Body of pancreas (tissue), 4 donors: ENCODE measurements at places on chromosomes 7 and 10.
A peak's percentile ranks its signal among the peaks of the same experiment; 100 is the strongest.

DNA sequence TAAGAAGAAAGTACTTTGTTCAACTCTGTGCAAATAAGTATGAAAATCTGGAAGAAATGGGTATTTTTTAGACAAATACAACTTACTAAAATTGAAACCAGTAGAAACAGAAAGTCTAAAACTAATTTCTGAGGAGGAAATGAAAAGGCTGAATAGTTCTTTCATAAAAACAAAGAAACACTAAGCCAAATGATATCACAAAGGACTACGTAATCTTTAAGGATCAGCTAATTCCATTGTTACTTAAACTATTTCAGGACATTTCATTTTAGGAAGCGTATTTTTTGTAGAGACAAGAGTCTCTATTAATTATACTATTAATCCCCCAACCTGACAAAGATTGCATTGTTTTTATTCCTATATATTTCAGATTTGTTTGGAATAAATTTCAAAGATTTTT, 11.2 kb upstream of the CCSER2 start:
- H3K27ac ChIP-seq: no peak overlapping the region
- no peak for DNase-seq
- H3K36me3 ChIP-seq: no peaks in the 10 kb centered on the region
- no peaks in the 10 kb centered on the region for H3K4me1 ChIP-seq
- no peak overlapping the region for H3K4me3 ChIP-seq
- H3K27me3 ChIP-seq: no peaks in the 10 kb centered on the region

DNA sequence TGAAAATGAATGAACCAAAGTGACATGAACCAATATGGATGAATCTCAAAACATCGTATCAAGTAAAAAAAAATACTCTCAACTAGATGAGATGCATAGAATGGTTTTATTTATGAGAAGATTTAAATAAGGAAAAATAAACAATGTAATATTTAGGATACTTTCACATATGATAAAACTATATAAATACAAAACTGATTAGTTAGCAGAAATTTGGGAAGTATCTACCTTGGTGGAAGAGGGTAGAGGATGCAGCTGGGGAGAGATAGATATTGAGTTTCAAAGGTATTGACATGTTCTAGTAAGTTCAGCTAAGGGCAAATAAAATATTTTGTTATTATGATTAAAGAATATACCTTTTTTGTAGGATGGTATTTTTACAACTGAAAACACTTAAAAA, 463.1 kb downstream of the SH2D4B start:
- H3K36me3 ChIP-seq: no peaks in the 10 kb centered on the region
- H3K27me3 ChIP-seq: no peaks in the 10 kb centered on the region
- H3K4me3 ChIP-seq: no peak overlapping the region
- DNase-seq: no peak

DNA sequence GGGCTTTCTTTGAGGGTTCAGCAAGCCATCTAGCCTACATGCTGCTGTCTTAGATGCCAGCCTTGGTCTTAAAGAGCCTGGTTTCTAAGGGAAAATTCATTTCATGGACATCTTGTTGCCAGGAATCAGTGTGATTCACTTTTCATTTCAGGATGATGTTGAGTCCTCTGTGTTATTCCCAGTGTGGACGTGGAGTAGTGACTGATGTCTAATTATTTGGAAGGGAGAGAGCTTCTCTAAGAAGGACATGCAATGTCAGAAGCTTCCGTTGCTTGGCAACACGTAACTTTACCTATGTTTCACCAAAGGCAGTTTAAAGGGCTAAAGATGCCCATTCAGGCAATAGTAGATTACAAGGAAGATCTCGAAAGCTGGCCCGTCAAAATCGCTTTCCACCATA, 89.0 kb downstream of the PTPRE start:
- no peak overlapping the region for H3K27ac ChIP-seq
- DNase-seq: no peak
- H3K36me3 ChIP-seq: no peaks in the 10 kb centered on the region
- no peak overlapping the region for H3K4me3 ChIP-seq

- no peak for DNase-seq
- H3K27me3 ChIP-seq: no peaks in the 10 kb centered on the region
- no peak overlapping the region for H3K4me3 ChIP-seq
- H3K4me1 ChIP-seq: no peaks in the 10 kb centered on the region
- no peaks in the 10 kb centered on the region for H3K36me3 ChIP-seq
- no peak overlapping the region for H3K27ac ChIP-seq
These were observed 20.9 kb downstream of the CD36 start for GRCh38 chr7:80659120-80660055.

- peaks cover 4% of the 10 kb centered on the region for H3K27me3 ChIP-seq
- H3K4me3 ChIP-seq: no peak overlapping the region
- no peaks in the 10 kb centered on the region for H3K4me1 ChIP-seq
These were observed 31.6 kb upstream of the C10orf67 start for GRCh38 chr10:23376229-23376655.

- no peak overlapping the region for H3K4me3 ChIP-seq
- H3K36me3 ChIP-seq: peaks cover 9% of the 10 kb centered on the region
- H3K27me3 ChIP-seq: no peaks in the 10 kb centered on the region
- H3K27ac ChIP-seq: no peak overlapping the region
These were observed 41.9 kb upstream of the PPP3CB start for GRCh38 chr10:73537709-73538108.

GRCh38 chr7:101667399-101667798, 38.3 kb upstream of the MYL10 start:
- H3K4me3 ChIP-seq: no peak overlapping the region
- H3K27me3 ChIP-seq: no peaks in the 10 kb centered on the region
- no peaks in the 10 kb centered on the region for H3K4me1 ChIP-seq
- no peak overlapping the region for H3K27ac ChIP-seq
- H3K36me3 ChIP-seq: no peaks in the 10 kb centered on the region

- no peaks in the 10 kb centered on the region for H3K4me1 ChIP-seq
- no peak overlapping the region for H3K4me3 ChIP-seq
- H3K36me3 ChIP-seq: no peaks in the 10 kb centered on the region
- no peak for DNase-seq
- no peaks in the 10 kb centered on the region for H3K27me3 ChIP-seq
These were observed 6.5 kb downstream of the TAS2R16 start for GRCh38 chr7:122989041-122989440.

DNA sequence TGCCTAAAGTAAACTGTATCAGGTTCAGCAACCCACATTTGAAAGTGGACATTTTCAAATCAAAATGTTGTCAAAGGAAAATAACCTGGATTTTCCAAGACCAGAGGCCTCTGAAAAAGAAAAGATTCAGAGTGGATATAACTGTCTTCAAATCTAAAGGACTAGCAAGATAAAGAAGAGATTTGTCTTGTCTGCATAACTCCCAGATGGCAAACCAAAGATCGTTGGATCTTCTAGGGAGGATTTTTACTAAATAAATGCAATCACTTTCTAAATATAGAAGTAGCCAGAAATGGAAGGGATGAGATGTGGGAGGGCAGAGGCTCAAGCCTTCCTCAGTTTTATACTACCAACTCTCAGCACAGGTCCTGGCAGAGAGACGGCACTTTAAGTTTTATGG, 39.0 kb downstream of the CABCOCO1 start:
- H3K4me3 ChIP-seq: no peak overlapping the region
- H3K27me3 ChIP-seq: no peaks in the 10 kb centered on the region
- H3K4me1 ChIP-seq: no peaks in the 10 kb centered on the region
- no peak for DNase-seq

GRCh38 chr10:115073796-115074195, 19.4 kb upstream of the ATRNL1 start:
- no peaks in the 10 kb centered on the region for H3K4me1 ChIP-seq
- H3K27ac ChIP-seq: no peak overlapping the region
- H3K36me3 ChIP-seq: no peaks in the 10 kb centered on the region
- no peaks in the 10 kb centered on the region for H3K27me3 ChIP-seq
- DNase-seq: no peak
- H3K4me3 ChIP-seq: no peak overlapping the region

DNA sequence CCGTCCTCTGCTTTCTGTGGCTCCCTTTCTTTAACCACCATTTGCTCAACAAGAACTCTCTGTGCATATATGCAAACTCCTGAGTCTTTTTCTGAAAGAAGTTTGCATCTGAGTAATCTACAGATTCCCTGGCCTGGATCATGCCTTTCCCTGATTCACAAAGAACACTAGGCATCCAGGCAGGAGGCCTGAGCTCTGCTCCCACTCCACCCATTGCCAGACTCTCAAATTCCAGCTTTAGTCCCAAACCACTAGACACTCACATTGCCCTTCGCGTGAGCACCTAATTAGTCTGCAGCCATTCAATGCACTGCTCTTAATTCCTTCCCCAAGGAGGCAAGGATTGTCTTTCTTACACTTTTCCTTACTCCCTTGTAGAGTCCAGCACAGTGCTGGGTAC, 60.9 kb downstream of the ABCC2 start:
- H3K27ac ChIP-seq: no peak overlapping the region
- H3K4me1 ChIP-seq: peaks cover 6% of the 10 kb centered on the region
- no peak for DNase-seq
- no peaks in the 10 kb centered on the region for H3K36me3 ChIP-seq
- H3K4me3 ChIP-seq: no peak overlapping the region

GRCh38 chr10:70167246-70167645, 3.1 kb downstream of the SAR1A start:
- no peaks in the 10 kb centered on the region for H3K36me3 ChIP-seq
- H3K27me3 ChIP-seq: no peaks in the 10 kb centered on the region
- H3K4me3 ChIP-seq: no peak overlapping the region
- no peak overlapping the region for H3K27ac ChIP-seq

GRCh38 chr7:15178065-15178464, 275.5 kb upstream of the DGKB start:
- DNase-seq: no peak
- H3K27me3 ChIP-seq: no peaks in the 10 kb centered on the region
- no peak overlapping the region for H3K27ac ChIP-seq
- H3K4me3 ChIP-seq: no peak overlapping the region

DNA sequence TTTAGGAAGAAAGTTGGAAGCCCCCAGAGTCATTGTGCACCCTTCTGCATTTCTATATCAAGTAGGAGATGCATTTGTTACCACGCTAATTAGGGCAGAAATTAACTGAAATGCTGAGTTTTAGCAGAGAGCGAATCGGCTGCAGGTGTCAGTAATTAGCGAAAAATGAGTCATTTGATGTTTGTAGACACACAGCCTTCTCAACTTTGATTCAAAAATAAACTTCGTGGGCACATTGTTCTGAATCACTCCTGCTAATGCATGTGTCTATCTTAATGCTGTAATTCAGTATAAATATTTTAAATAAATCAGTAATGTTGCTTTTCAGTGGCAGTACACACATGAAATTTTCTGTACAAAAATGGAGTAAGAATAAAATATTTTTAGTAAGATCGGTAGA, 109.5 kb upstream of the CARD11 start:
- DNase-seq: no peak
- no peaks in the 10 kb centered on the region for H3K36me3 ChIP-seq
- no peaks in the 10 kb centered on the region for H3K4me1 ChIP-seq

DNA sequence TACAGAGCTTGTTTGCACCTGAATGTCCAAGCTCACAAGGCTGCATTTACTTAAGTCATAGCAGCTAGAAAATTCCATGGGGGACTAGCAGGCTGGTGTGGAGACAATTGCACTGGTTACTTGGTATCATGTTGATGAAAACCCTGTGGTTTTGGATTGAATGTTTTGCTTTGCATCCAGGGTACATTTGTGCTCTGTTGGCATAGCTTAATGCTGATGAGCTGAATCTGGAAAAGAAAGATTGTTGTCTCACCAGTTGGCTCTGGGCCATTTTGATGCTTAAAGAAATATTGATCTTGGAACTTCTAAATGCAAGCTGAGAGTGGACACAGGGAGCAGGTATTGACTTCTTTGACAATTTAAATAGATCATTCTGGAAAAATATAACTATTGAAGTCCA, 122.5 kb upstream of the MBL2 start:
- H3K27me3 ChIP-seq: no peaks in the 10 kb centered on the region
- no peaks in the 10 kb centered on the region for H3K4me1 ChIP-seq
- no peak overlapping the region for H3K27ac ChIP-seq
- H3K36me3 ChIP-seq: no peaks in the 10 kb centered on the region

- no peak for DNase-seq
- H3K36me3 ChIP-seq: no peaks in the 10 kb centered on the region
- H3K27me3 ChIP-seq: no peaks in the 10 kb centered on the region
These were observed 83.6 kb upstream of the TMEM106B start for GRCh38 chr7:12127455-12127854.

- no peak overlapping the region for H3K4me3 ChIP-seq
- H3K36me3 ChIP-seq: no peaks in the 10 kb centered on the region
- DNase-seq: peak; percentile 26
- H3K27me3 ChIP-seq: no peaks in the 10 kb centered on the region
- H3K27ac ChIP-seq: peak overlapping the region; percentile 45
These were observed 5.7 kb downstream of the BLVRA start for GRCh38 chr7:43764039-43764761.

- H3K27me3 ChIP-seq: no peaks in the 10 kb centered on the region
- H3K4me1 ChIP-seq: no peaks in the 10 kb centered on the region
- no peak overlapping the region for H3K4me3 ChIP-seq
- no peak overlapping the region for H3K27ac ChIP-seq
These were observed 592.6 kb downstream of the REEP3 start for GRCh38 chr10:64113792-64114191.

DNA sequence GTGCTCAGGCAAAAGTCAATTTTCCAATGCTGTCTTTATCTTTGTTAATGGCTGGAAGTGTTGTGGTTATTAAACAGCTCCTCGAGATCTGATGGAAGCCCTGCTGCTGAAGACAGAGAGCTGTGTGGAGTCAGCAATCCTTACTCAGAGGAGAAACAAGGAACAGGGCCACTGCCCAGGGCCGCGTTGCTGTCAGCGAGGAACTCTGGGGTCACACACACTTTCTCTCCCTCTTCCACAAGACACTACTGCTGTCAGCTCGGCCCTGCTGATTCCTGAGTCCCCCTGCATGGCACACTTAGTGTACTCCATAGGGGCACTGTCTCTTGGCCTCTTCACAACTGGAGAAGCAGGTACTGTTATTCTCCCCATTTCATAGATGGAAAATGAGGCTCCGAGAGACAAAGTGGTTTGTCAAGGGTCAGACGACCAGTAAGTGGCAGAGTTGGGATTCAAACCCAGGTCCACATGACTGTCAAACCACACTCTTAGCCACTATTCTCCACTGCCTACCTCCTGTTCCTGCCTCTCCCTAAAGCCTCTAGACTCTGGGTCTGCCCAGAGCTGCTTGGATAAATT, 29.3 kb upstream of the PDCD4 start:
- no peaks in the 10 kb centered on the region for H3K27me3 ChIP-seq
- peaks cover 98% of the 10 kb centered on the region for H3K4me1 ChIP-seq
- no peak for DNase-seq

DNA sequence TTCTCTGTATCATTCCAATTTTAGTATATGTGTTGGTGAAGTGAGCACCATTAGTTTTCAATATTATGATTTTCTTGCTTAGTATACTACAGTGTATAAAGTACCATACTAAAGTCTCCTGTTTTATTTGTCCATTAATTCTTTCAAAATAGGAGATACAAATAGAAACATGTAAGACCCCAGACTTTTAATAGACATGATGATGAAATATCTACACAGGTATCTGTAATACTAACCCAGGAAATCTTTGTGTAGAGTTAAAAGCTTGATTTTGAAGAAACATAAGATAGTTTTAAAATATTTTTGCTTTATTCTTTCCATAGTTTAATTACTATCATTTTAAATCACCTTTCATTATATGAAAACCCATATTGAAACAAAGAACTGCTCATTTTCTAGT, 133.8 kb upstream of the WNT16 start:
- H3K4me1 ChIP-seq: no peaks in the 10 kb centered on the region
- no peak overlapping the region for H3K27ac ChIP-seq
- no peaks in the 10 kb centered on the region for H3K36me3 ChIP-seq

GRCh38 chr10:79628083-79628482, 17.3 kb downstream of the SFTPA1 start:
- no peaks in the 10 kb centered on the region for H3K36me3 ChIP-seq
- no peaks in the 10 kb centered on the region for H3K4me1 ChIP-seq
- no peak for DNase-seq
